ENCODE measurements at places on chromosomes 3 and 15. TPM values are rescaled to one million over a fixed set of nuclear protein-coding genes. Genes with fewer than 3 reads are reported as not detected.

KLF15 gene
- not detected for total RNA-seq

IQCF5 gene
- total RNA-seq, result not detected

UROC1 gene
- total RNA-seq, result not detected

PRR20G gene
- not detected for total RNA-seq

ATP13A5 gene
- total RNA-seq, result not detected

ARNT2 gene
- total RNA-seq, result 2.2 TPM

DNA sequence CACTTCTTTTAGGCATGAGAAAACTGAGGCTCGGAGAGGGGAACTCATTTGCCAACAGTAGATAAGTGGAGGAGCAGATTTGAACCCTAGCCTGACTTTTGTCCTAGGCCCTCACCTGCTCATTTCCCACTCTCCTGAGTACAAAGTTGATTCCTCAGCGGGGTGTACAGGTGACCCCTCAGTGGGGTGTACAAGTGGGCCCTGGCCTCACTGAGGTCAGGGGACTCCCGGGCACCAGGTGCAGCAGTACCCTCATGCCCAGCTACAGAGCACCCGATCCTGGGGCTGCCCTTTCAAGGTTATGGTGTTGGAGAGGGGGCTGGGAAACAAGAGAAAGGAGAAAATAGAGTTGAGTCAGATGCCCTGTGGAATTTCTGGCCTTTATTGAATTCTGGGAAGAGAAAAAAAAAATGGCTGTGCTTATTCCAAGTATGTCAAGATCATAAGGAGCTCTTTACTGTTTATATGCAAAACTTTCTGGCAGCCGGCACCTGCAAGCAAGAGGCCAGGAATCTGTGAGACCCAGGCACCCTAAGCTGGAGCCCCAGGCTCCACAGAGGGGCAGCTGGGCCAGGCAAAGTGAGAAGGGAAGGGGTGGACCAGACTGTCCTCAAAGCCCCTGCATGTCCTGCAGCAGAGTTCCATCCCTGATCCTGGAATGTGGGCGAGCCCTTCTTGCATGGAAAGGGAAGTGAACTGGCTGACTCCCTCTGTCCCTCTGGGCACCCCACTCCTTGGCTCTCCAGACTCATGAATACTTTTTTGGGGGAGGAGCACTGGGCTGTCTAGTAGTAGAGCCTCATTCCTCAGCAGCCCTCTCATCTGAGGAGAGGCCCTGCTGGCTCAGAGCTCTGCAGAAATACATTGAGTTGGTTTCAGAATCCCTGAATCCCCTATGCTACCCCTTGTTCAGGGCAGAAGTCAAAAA is 43.1 kb downstream of the AMOTL2 start:
- peak; percentile 84 for DNase-seq

DNA sequence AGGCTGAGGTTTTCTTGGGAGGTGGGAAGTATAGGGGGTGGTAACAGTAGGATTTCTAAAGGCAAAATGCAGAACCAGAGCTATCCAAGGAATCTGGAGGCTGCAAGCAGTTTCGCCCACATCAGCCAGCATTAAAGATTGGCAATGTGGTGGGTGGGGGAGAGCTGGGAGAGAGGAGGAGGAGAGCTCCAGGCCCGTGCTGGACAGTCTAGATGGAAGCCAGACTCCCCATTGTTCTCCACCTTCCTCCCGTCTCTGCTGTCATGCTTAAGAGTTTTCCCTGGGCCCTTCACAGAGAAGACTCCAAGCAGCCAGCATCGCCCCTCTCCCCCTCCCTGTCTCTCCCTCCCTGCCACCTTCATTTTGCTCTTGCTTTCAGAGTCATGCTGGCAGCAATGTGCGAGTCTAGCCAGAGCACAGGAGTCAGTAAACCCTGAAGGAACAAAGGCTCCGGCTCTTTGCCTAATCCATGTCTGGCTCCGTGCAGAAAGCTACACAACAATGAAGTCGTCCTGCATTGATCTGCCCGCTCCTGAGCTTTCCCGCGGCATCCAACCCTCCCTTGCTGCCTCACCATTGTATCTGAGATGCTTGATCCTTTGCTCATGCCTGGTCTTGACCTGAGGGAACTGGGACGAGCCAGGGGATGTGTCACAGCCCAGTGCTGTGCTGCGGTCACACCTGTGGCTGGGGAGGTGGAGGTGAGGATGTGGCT is 282.9 kb downstream of the NTRK3 start:
- peak; percentile 34 for DNase-seq

DNA sequence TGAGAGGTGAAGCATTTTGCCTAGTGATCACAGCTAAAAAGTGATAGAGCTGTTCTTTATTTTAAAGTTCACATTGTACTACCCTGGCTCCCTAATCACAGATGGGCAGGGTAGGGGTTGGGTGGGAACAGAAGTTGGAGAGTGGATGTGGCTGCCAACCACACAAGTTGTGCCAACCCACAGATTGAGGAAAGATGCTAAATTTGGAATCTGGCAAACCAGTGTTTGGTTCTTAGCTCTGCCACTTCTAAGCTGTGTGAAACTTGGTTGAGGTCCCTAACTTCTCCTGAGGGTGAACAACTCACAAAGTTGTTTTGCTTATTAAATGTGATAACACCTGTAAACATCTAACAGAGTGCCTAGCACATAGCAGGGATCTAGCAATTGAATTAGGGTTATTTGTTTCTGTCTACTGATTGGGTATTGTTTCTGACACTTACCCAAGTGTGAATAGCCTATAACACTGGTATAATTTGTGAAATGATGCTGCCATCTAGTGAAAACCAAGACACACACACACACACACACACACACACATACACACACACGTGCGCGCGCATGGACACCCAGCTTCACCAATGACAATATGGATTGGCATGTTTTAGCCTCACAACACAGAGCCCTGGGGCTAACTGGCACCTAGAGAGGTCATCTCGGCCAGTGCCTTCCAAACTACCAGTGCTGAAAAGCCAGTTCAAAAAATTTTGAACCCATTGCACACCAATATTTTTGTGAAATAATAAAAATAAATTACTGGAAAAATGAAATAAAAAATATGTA is 25.3 kb downstream of the ADGRG7 start:
- DNase-seq, result peak; percentile 78

DNA sequence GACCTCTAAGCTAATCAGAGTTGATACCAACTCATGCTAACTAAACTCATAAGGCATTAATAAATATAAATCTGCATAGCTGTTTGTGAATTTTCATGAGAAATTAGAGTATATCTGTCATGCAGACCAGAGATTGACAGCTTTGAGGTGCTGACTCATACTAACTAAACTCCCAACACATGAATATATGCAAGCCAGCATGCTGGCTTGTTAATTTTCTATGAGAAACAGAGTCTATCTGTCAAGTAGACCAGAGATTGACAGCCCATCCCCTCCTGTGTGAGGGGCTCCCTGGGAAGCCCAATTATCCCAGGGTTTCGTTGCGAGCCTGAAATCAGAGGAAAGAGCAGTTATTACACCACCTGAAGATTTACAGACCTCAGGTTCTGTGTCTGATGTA is 69.3 kb downstream of the CD47 start:
- DNase-seq, result no peak

DNA sequence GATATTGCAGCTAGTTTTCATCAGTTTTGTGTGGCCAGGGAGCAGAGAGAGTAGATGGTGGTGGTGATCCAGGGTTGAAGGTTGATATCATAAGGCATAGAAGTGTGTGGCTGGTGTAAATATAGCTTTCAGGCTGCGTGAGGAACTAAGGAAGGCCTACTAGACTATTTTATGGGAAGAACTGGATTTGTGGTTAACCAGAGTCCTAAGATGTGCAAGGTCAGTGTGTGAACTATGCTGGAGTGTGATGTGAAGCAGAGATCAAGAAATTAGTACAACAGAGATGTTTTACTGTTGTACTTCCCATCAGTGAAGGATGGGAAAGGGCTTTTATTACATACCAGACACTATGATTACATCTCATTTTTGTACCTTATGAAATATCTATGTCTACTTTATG is 41.5 kb downstream of the MAPK6 start:
- no peak for DNase-seq

DNA sequence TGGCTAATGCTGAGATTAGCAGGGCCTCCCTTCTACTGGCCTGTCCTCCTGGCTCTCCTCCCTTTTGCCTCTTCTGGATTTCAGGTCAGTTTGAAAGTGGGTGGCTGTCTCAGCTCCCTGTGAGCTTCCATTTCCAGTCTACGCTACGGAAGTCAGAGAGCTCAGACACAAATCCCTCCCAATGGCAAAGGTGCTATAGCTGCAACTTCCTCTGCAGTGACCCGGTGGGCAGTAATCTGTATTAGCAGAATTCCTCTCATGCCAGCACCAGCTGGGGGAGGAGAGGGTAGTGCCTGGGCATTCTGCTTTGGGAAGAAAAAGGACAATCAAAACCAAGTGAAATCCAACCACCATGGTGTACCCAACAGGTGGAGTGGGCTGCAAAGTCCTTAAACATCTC is 171.4 kb downstream of the STT3B start:
- DNase-seq, result no peak

DNA sequence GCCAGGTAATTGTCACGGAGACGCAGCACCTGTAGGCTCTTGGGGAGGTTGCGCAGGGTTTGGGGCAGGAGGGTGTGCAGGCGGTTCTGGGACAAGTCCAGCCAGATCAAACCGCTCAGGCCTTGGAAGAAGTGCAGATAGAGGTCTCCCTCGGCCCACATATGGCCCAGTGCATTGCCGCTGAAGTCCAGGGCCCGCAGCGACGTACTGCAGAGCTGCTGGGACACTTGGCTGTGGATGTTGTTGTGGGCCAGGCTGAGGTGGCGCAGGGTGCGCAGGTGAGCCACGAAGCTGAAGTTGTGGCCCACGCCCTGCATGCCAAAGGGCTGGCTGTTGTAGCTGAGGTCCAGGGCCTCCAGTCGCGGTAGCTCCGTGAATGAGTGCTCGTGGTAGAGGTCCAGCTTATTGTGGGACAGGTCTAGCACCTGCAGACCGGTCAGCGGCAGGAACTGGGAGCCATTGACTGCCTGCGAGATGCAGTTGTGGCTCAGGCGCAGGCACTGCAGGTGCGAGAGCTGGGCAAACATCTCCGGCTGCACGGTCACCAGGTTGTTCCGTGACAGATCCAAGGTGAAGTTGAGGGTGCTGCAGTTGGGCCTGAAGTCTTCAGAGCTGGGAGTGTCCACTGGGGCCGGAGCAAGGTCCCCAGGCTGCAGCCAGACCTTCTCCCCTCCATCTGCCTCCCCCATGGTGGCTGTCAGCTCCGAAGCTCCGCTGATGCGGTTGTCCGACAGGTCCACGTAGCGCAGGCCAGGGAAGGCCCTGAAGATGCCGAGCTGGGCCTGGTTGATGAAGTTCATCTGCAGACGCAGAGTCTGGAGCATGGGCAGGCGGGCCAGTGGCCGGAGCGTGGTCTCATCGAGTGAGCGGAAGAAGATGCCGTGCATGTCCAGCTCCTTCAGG is 2.9 kb downstream of the TLR9 start:
- DNase-seq, result no peak

- no peak for DNase-seq
Measured at GRCh38 chr3:66838704-66839103, 159.4 kb upstream of the KBTBD8 start.

All from M059J (cell line).